ENCODE measurements at places on chromosomes 11 and 22. TPM values are rescaled to one million over a fixed set of nuclear protein-coding genes. Genes with fewer than 3 reads are reported as not detected.

DNA sequence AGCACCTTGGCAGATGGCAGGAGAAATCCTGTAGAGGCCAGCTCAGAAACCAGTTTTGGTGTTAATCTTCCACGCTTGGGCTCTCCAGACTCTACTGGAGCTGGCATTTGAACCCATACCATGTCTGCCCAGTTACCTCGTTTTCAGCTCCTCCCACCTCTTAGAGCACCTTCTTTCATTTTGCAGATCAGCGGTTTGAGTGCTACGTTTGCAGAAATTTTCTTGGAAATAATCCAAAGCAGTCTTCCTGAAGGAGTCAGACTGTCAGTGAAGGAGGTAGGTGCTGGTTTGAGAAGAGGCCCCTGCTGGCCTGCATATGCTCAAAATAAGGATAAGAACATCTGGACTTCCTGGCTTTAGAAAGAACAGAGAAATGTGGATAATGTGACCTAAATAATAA lies 13.7 kb downstream of the COA4 start:
- no peak for DNase-seq

- no peak for DNase-seq
Measured at GRCh38 chr11:13602844-13603243, 65.6 kb upstream of the FAR1 start.

- no peak for DNase-seq
Measured at GRCh38 chr11:27717377-27717776, 17.1 kb upstream of the BDNF start.

DNA sequence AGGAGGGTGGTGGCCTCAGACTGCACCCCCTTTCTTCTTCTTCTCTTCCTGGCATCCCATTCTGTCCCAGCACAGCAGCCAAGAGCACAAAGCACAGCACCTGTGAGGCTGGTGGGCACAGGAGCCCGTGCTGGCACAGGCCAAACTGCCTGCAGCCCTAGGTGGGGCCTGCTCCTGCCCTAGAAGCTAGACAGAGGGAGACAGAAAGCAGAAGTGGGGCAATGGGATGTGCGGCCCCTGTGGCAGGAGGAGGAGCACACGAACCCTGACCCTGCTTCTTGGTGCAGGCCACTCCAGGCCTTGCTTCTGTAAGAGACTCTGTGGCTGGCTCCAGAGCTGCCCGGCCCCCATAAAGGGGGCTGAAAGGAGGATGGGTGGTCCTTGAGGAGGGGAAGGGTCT lies 3.9 kb upstream of the PTS start:
- DNase-seq = no peak

DNA sequence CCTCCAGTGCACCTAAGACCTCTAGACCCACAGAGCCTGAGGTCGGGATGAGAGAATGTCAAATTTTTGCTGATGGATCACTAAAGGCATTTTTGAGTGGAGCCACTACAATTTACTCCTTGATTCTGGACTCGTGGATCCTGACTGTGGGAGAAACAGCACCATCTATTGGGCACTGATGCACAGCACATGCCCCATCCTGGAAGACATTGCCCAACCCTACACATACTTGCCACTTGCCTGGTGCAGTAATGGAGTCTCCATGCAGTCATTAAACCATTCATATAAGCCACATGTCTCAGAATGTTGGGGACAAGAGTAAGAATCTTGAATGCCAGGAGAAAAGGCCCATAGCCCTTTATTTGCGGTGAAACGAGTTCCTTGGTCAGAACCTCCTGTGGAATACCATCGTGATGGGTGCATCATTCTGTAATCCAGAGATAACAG lies 103.9 kb downstream of the GGTLC2 start:
- DNase-seq = peak; percentile 44

- DNase-seq = no peak
Measured at GRCh38 chr22:40300884-40301672, 45.2 kb upstream of the ADSL start.

DNA sequence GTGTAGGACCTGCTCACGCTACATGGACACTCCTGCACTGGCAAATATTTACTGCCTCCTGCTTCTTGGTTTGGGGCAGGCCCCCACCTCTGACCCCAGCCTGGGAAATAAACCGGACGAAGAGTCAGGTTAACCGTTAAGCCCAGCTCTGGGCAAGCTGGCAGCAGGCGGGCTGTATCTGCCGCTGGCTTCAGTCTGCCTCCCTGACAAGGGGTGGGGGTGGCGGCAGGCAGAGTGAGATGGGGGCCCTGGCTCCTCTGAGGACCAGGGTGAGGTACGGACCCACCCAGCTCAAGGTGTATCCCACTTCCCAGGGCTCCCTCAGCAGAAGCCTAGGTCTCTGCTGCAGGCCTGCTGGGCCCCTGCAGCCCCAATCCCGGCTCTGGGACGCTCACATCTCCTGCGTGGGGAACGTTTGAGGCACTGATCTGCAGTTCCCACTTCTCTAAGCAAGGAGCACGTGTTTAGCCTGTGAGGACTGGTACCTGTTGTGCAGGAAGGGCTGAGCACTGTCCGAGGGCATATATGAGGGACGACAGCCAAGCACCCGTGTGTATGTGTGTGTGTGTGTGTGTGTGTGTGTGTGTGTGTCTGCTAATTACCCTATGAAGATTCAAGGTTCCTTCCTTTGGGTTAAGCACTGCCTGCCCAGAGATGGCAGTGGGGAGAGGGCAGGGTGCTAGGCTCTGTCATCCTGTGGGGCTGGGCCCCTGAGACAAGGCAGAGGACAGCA lies 1.1 kb upstream of the LRRC75B start:
- no peak for DNase-seq

DNA sequence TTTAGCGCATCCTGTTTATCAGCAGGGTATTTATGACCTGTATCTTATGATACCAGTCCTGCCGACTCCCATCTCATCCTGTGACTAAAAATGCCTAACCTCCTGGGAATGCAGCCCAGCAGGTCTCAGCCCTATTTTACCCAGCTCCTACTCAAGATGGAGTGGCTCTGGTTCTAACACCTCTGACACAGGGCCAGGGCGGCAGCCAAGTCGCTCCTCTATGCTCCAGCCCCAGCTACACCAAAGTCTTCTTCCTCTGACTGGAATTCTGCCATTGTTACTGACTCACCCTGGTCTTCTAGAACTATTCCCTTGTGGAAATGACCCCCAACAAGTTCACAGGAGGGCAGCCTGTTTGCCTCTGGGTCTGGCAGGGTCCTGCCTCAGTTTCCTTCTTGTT lies 7.9 kb upstream of the C1QTNF6 start:
- DNase-seq = no peak

DNA sequence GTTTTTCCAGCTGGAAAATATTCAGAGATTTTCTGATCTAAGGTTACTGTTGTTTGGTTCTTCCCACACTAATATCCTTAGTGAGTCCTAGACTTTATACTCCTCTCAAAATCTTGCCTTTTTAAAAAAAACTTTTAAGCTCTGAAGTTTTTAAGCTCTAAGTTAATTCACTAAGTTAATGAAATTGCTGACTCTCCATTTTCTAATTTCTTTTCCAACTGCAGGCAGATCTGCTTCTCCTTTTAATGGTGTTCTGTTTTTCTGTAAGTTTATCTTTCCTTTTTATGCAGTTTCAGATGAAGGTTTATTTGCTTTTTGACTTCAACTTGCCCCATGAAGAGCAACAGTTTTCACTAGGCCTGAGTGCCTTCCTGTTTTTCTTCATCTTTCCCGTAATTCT lies 125.8 kb upstream of the ARHGAP42 start:
- DNase-seq = no peak

- no peak for DNase-seq
Measured at GRCh38 chr11:104073950-104074705, 37.7 kb downstream of the DDI1 start.

DNA sequence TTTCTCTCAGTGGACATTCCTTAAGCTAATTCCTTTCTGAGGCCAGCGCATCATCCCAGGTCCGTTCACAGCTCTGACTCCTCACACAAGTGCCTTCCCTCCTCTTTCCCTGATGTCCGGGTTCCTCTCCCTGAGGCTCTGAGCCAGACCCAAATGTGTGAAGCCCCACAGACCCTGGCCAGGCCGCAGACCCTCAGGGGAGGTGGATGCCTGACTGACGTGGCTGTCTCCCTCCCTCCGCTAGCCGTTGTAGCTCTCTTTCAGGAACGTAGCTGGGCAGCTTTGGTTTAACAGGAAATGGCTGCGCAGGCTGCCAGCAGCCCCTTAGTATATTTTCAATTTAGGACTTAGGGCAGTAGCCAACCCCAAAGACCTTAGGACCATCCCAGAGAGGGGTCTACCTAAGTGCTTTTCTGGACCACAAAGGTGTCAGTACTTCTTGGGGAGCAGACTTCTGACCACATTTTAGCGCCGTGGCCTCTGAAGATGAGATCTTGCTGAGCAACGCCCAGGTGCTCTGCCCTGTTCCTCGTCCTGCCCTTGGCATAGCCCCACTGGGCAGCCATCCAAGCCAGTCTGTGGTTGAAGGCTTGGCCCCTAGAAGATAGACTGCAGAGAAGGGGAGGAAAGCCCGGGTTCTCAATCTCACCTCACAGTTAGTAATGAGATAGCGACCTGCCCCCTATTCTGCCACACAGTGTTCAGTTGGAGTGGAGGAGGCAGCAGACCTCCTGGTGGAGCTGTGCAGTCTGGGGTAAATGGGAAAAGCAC lies 27.0 kb downstream of the MYBPC3 start:
- DNase-seq = peak; percentile 23

DNA sequence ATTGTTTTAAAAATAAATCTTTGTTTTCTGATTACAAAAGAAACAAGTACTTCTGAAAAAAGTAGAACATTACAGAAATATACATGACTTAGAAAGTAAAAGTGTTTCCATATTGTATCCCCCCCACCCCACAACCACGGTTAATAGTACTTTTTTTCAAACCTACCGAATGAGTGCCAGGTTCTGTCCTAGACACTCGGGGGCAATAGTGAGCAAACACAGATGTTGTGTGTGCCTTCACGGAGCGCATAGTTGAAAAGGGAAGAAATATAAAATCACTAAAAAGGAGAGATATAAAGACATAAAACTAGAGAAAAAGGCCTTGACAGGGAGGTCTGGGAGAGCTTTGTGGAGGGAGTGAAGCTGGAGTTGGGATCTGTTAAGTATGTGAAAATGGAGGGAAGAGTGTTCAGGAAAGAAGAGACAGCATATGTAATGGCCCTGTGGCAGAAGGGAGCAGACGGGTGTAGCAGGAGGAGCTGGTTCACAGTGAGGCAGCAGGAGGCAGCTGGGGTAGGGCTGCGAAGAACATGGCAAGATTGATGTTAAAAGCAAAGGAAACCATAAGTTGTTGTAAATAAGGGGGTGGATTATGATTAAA lies 42.1 kb upstream of the ALX4 start:
- no peak for DNase-seq

DNA sequence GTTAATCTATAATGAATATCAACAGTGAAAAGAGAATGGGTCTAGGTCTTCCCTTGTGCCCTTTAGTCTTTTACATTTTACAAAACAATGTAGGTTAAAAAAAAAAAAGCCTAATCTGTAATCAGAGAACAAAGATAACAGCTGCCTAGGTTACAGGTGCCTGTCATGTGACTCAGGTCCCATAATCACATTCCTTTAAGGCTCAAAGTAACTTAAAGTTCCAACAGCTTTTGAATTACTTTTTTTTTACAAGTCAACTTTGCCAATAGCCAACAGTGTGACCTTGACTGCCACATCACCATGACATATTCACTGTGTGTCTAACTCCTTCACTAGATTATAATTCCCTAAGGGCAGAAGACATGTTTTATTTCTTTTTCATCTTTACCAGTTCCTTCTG lies 237.0 kb upstream of the API5 start:
- no peak for DNase-seq

DNA sequence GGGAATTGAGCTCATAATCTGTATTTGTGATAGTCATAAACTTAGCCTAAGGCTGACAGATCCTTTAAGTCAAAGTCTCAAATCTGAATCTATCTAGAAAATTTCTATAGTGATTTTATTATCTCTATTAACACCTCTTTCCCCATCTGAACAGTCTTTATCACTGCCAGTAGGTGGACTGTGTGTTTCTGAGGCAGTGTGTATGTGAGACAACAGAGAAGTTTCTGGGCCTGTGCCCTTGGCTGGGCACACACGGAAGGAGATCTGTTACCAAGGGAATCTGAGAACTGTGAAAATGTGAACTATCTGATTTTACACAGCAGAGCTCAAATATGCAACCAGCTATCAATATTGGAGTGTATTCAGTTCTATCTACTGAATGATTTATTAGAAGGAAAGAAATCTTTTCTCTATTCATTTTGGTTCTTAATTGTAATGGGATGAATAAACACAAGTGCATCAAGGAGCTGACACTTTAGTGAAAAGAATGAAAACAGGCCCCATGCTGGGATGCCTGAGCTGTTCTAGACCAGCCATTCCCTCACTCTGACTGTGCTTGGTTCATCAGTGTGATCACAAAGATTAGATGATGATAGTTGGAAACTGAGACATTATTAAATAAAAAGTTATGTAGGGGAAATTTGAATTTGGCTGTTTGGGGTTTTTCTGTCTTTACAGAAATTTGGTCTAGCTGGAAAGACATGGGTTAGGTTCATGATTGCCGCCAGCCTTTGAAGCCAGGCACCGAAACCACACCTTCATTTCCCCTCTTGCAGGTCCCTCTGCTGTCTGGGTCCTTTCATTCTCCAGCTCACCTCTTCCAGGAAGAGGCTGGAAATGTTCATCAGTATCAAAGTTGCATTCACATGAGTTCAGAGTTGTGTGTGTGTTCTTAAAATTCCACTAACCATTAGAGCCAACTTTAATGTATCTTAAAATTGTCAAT lies 68.1 kb downstream of the LIF start:
- no peak for DNase-seq

GRCh38 chr22:39248254-39248653 lies 3.5 kb upstream of the PDGFB start:
- no peak for DNase-seq

GRCh38 chr11:71418643-71419042 lies 29.6 kb downstream of the DHCR7 start:
- DNase-seq = no peak

DNA sequence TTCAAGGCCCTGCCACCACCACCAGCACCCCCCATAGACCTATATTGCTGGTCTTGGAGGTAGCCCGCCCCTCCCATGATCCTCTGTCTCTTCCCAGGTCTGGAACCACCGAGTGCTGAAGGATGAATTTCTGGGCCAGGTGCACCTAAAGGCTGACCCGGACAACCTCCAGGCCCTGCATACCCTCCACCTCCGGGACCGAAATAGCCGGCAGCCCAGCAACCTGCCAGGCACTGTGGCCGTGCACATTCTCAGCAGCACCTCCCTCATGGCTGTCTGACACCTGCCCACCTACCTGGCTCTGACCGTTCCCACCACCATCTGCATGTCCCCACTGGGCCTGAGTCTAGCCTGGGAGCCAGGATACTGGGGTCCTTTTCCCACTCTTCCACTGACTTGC lies 4.5 kb upstream of the MYO7A start:
- no peak for DNase-seq

- DNase-seq = no peak
Measured at GRCh38 chr11:114193730-114194679, 102.2 kb upstream of the NNMT start.

- DNase-seq = no peak
Measured at GRCh38 chr11:73784080-73784634, 3.5 kb upstream of the MRPL48 start.

- no peak for DNase-seq
Measured at GRCh38 chr11:128783513-128783912, 83.6 kb downstream of the KCNJ1 start.

Gene SOX10
- total RNA-seq = 0.49 TPM

Gene BDNF
- 8.1 TPM for total RNA-seq

Gene RAG2
- total RNA-seq = not detected

Gene SLC22A6
- total RNA-seq = not detected

Gene TSGA10IP
- total RNA-seq = not detected

Gene PNPLA3
- not detected for total RNA-seq

Gene CDC42EP2
- total RNA-seq = 9.7 TPM

Gene MYO18B
- total RNA-seq = 200 TPM

Gene RAC2
- 37.1 TPM for total RNA-seq

Gene FTH1
- 2,904 TPM for total RNA-seq

Gene NXPE1
- total RNA-seq = not detected

Gene KCNJ4
- 89.0 TPM for total RNA-seq
